SK-MEL-5 (cell line): ENCODE measurements at places on chromosomes 7 and 10. TPM values are rescaled to one million over a fixed set of nuclear protein-coding genes. Genes with fewer than 3 reads are reported as not detected.

The ADIRF gene
- total RNA-seq = not detected in 2 replicates

The ADGRA1 gene
- not detected in 2 replicates for total RNA-seq

The TMEM139 gene
- total RNA-seq = not detected in 2 replicates

The ABLIM1 gene
- total RNA-seq = 19.5 and 20.0 TPM in 2 replicates

The SPDYE9 gene
- total RNA-seq = not detected in 2 replicates

The ANKRD2 gene
- not detected in 2 replicates for total RNA-seq

The NCF1 gene
- total RNA-seq = not detected in 2 replicates

The KCTD7 gene
- 20.9 and 24.5 TPM in 2 replicates for total RNA-seq
